ENCODE measurements at places on chromosomes 2 and 18. TPM values are rescaled to one million over a fixed set of nuclear protein-coding genes. Genes with fewer than 3 reads are reported as not detected.

DNA sequence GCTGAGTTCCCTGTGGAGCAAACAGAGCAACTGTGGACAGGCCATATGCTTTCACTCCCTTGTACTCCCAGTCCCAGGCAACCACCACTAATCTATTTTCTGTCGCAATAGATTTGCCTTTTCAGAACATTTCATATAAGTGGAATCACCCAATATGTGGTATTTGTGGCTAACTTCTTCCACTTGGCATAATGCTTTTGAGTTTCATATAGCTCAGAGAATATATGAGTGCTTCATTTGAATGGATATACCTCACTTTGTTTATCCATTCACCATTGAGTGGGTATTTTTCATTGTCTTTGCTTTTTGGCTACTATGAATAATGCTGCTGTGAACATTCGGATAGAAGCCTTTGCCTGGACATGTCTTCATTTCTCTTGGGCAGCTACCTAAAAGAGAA lies 151.9 kb downstream of the CERS6 start:
- no peak for DNase-seq
- peaks cover 10% of the 10 kb centered on the region for H3K4me1 ChIP-seq
- no peak overlapping the region for H3K27ac ChIP-seq
- peaks cover 29% of the 10 kb centered on the region for H3K36me3 ChIP-seq
- no peak overlapping the region for H3K4me3 ChIP-seq
- H3K27me3 ChIP-seq = no peaks in the 10 kb centered on the region

MAP3K19 gene
- total RNA-seq = not detected

RGPD4 gene
- total RNA-seq = 0.05 TPM

DAW1 gene
- not detected for total RNA-seq

LYPD6 gene
- total RNA-seq = not detected
